Stimulated activated CD4-positive, alpha-beta T cell treated with anti-CD3 and anti-CD28 coated beads, Interleukin-1b, Interleukin-23, amount 100 ng/mL, for 1 hour (primary cell): ENCODE measurements at places on chromosomes 4 and X.

- no peak for DNase-seq
Measured at GRCh38 chr4:185774845-185775680, 36.9 kb downstream of the SORBS2 start.

- no peak for DNase-seq
Measured at GRCh38 chr4:142512161-142512560, 333.9 kb downstream of the INPP4B start.

DNA sequence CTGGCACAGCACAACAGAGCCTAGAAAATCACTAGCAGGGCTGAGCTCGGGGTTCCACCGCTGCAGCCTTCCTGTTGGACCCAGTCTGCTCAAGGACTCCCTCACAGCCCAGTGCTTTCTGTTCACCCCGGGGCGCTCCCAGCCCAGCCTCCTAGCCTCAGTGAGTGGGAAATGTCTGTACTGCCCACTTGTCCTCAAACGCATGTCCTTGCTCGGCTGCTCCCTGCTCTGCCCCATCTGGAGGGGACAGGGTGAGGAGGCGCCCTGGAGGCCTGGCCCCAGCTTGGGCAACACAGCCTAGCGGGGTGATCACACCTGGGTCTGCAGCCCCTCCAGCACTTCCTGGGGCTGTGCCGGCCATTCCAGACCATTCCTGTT lies 11.9 kb upstream of the CCNQ start:
- no peak for DNase-seq

GRCh38 chr4:68148800-68149685 lies 19.4 kb upstream of the TMPRSS11F start:
- DNase-seq = no peak

DNA sequence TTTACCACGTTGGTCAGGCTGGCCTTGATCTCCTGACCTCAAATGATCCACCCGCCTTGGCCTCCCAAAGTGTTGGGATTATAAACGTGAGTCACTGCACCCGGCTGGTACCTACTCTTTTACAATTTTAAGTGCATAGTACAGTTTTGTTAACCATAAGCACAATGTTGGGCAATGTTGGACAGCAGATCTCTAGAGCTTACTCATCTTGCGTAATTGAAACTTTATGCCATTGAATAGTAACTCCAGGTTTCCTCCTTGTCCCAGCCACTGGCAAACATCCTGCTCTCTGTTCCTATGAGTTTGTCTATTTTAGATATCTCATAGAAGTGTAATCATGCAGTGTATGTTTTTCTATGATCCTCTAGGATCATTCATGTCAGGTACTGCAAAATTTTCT lies 9.3 kb upstream of the CPE start:
- no peak for DNase-seq

DNA sequence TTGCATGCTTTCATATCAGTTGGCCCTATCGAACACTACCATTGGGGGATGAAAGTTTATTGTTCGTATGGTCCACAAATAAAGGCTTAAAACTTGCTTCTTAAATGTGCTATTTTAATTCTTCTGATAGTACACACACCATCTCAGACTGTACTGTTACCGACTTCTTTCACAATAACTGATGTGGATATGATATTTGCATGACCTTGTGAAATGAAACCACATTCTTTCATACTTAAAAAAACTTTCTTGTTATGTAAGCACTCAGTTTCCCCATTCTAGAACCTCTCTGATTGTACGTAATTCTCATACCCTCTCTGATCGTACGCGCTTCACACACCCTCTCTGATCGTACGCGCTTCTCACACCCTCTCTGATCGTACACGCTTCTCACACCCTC lies 12.0 kb upstream of the WDR19 start:
- no peak for DNase-seq

GRCh38 chr4:15893962-15894361 lies 44.6 kb downstream of the FGFBP1 start:
- no peak for DNase-seq

DNA sequence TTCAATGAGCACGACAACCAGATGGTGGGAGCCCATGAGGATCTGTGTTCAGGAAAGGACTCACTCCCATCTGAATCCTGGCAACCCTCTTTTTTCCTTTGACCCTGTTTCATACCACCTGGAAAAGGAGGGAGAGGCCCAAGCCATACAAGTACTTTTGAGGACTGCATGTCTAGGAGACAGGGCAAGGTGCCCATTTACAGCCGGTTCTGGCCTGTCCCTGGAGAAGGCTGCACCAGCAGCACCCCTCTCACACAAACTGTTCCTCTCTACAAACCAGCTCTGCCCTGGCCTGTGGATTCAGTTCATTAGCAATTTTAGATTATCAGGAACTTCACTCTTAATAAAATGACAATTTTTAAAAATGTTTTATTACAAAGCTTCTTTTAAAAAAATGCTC lies 57.5 kb downstream of the HADH start:
- no peak for DNase-seq

- DNase-seq = no peak
Measured at GRCh38 chr4:89157488-89158024, 46.2 kb downstream of the TIGD2 start.

DNA sequence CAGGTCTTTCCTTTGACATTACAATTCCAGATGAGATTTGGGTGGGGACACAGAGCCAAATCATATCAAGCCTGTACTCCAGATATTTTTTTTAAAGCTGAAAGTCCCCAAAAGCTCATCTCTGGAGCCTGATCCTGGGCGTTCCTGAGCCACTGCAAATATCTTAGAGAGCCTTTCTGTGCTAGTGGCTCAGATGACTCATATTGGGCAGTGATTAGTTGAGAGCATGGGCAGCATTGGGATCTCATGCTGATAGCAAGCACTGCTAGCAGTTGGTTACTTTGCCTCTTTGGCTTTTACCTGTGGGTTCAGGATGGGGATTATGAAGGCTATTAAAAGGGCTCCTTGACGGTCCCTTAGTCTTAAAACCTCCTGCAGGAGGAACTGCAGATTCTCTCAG lies 51.4 kb upstream of the SCRG1 start:
- DNase-seq = no peak
